GM12892 (cell line): ENCODE measurements at places on chromosomes 4 and X.

DNA sequence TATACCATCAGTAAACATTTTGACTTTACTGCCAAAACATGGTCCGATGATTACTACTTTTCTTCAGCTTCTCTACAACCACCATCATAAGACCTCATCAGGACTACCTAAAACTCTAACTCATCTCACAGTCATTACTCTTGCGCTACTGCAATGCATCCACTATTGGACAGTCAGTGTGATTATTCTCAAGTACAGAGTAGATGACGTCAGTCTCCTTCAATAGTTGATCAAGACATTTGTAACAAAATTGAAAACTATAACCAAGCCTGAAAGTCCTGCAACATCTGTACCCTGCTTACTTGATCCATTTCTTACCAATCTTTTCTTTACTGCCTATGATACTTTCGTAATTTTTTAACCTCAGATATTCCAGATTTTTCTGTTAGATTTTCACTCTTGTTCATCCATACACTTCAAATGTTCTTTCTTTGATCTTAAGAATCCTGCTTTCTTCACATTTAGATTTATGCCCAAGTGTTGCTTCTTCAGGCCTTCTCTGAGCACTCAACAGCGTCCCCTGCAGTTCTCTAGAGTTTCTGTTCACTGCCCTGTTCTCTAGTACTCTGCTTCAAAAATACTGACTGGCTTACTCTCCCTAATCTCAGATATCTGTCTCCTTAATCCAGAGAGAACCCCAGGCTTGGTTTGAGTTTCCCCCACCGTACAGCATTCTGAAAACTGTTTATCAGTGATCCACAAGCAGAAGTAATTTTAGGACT is 1517.6 kb downstream of the STIM2 start:
- no peak for DNase-seq

- no peak for DNase-seq
Observed at GRCh38 chrX:137387646-137388045, 178.3 kb upstream of the ZIC3 start.

DNA sequence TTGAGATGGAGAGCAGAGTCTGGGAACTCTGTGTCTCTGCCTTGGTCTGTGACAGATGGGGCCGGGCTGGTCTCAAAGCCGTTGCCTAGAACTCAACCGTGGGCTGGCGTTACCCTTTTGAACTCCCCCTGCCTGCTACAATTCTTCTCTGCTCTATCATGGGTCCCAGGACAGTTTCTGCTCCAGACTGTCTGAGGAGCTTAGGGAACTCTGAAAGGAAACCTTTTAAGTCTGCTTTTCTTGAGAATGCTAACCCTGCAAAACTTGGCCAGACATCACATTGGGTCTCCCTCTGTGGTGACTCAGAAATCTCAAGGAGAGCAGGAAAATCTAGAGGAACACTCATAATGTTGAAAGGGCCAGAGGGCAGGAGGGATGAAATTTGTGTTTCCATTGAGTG is 240.6 kb downstream of the CBR4 start:
- DNase-seq: no peak

DNA sequence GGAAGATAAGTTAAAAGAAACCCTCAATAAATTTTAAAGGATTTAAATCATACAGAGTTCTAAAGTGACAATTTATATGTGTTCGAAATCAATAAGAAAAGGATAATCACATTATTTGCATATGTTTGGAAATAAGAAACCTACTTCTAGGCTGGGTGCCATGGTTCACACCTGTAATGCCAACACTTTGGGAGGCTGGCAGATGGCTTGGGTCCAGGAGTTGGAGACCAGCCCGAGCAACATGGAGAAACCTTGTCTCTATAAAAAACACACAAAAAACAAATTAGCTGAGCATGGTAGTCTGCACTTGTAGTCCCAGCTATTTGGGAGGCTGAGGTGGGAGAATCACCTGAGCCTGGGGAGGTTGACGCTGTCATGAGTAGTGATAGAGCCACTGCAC is 8.1 kb upstream of the SAP30 start:
- DNase-seq: no peak

- no peak for DNase-seq
Observed at GRCh38 chr4:4889781-4890180, 30.3 kb downstream of the MSX1 start.

DNA sequence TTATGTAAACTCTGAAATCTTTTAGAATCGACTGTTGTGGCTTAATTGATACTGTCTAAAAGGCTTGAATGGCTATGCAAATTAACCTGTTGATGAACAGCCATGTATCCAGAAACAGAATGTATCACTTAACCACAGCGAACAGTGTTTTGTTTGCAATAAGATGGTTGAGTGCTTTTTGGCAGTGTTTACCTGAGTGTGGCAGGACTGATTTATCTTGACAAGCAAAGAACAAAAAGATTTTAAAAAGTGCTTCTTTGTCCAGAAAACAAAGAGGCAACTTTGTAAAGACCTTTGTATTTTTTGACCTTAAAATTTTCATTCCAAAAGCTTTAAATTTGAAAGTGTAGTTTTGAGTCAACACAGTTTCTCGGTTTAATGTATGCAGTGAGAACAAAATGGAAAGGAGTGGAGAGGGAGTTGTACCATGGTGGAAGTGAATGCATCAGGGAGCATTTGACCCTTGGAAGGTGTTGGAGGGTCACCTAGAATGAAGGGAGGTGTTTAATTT is 18.0 kb downstream of the ARHGAP10 start:
- DNase-seq: no peak

GRCh38 chr4:66052426-66052825 is 382.1 kb upstream of the EPHA5 start:
- no peak for DNase-seq

- DNase-seq: peak; percentile 58
Observed at GRCh38 chr4:13527981-13528820, 16.1 kb downstream of the NKX3-2 start.

DNA sequence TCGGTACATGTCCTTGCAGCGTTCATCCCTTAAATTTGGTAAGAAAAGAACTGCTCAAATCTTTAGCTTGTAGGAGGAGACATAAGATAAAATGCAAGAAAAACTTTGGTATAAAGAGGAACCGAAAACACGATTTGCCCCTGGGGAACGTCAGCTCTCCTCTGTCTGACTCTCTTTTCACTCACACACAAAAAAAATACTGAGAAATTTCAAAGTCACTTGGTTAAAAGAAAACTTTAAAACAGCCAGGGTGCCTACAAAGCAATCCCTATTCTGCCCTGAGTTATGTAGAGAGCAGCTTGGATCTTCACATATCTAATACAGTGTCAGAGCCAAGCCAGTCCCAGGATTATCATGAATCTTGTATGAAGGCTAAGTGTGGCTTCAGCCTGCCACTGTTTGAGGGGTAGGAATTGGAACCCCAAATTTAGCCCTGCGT is 248.5 kb upstream of the CXXC4 start:
- peak; percentile 7 for DNase-seq

DNA sequence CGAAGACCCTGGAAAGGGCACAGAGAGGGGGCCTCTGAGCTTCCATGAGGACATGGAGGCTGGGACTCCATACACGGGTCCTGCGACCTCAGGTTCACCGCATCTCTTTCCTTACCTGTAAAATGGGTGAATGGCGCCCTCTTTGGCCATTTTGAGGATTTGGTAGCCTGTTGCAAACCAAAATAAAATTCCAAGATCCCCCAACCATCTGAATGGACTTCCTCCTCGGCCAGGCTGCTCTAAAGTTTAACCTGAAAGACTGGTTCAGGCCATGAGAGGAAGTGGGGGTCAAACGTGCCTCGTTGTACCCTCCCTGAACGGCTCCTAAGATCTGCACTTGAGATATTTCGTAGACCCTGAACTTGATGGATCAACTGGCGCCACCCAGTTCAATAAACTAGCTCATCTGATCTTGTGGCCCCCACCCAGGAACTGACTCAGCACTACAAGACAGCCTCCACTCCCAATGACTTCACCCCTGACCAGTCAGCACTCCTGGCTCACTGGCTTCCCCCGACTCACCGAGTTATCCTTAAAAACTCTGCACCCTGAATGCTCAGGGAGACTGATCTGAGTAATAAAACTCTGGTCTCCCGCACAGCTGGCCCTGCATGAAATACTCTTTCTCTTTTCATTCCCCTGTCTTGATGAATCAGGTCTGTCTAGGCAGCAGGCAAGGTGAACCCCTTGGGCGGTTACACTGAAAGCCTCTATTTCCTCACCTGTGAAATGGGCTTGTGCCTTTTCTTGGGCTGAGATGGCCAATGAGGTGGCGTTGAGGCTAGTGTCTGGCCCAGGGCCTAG is 32.9 kb upstream of the GPR78 start:
- no peak for DNase-seq

GRCh38 chr4:3469386-3470243 is 6.5 kb downstream of the DOK7 start:
- DNase-seq: no peak

GRCh38 chrX:110162867-110163266 is 155.0 kb downstream of the AMMECR1 start:
- no peak for DNase-seq

- DNase-seq: no peak
Observed at GRCh38 chr4:154911097-154911496, 130.0 kb downstream of the RBM46 start.

GRCh38 chrX:129472116-129472515 is 51.2 kb downstream of the SMARCA1 start:
- no peak for DNase-seq

GRCh38 chr4:26899991-26900390 is 39.4 kb downstream of the STIM2 start:
- no peak for DNase-seq

- DNase-seq: no peak
Observed at GRCh38 chrX:101383679-101384205, 2.2 kb downstream of the BTK start.

DNA sequence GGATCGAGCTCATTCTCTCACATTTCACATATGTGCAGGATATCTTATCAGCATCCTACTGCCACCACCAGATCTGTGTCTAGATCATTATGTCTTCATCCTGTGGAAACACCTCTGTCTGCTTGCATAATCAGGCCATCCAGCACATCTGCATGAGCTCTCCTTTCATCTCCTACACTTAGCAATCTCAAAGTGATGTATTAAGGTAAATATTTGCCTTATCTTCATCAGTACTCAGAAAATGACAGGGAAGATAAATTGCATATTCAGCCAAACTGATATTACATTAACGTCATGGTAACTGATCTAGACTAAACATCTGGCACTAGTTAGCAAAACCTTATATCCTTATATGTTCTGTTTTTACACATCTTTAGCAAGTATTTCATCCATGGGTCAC is 207.3 kb upstream of the PABPC4L start:
- DNase-seq: no peak

DNA sequence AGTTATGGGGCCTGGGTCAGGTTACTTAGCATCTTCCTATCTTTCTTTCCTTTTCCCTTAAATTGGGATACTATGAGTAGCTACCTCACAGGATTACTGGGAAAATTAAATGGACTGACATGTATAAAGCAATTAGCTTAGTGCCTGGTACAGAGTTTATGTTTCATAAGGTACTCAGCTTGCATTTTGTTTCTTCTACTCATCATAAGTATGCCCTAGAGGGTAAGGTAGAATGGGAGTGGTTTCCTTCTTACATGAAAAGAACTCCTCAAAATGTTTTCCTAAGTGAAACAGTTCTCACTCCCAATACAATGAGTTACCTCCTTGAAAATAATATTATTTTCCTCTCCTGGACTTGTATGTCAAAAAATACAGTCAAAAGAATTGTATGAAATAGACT is 75.7 kb downstream of the NPFFR2 start:
- no peak for DNase-seq

GRCh38 chr4:94583914-94584641 is 132.3 kb downstream of the PDLIM5 start:
- no peak for DNase-seq

GRCh38 chr4:74100531-74100930 is 1.5 kb upstream of the CXCL2 start:
- no peak for DNase-seq

- no peak for DNase-seq
Observed at GRCh38 chr4:182454440-182455013, 211.3 kb downstream of the TENM3 start.

DNA sequence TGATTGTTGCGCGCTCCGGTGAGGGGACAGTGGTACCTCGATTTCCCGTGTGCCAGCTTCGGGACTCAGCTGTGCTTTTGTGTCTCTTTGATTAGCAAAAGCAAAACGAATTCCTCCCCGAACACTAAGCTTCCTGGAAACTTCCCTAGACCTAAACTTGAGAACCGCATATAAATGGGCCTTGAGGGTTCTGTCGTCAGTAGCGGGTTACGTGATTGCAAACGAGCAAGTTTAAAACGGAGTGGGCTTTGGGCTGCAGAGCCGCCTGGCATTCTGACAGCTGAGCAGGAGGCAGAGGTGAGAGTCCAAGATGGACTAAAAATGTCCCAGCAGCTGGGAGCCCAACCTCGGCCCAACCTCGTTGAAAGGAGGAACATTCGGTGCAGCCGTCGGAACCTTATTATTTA is 1.2 kb upstream of the TAPT1 start:
- no peak for DNase-seq
